IMR-90 (cell line): ENCODE measurements at places on chromosomes 2 and 18. TPM values are rescaled to one million over a fixed set of nuclear protein-coding genes. Genes with fewer than 3 reads are reported as not detected.

GRCh38 chr2:67974559-67975430, 88.0 kb downstream of the C1D start:
- no peak for DNase-seq
- H3K36me3 ChIP-seq, result no peaks in the 10 kb centered on the region
- H3K4me3 ChIP-seq, result no peak overlapping the region
- no peak overlapping the region for H3K27ac ChIP-seq
- H3K27me3 ChIP-seq, result peaks cover 26% of the 10 kb centered on the region

Gene YIPF4
- 3.6 and 15.8 TPM in 2 replicates for total RNA-seq

DNA sequence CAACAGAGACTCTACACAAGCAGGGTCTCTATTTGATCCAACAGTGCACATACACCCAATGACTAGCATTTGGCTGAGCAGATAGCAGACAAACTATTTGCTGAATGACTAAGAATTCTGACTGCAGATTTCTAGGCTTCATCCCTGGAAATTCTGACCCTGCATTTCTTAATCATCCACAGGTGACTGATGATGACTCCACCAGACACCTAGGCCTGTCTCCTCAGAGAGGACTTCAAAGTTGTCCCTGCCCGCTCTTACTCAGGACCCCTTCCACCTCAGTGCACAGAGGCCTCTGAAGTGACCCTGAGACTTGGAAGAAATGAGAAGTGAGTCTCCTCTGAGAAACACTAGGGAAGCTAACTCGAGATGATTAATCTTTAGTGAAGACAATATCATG, 51.3 kb downstream of the SEPTIN10 start:
- H3K4me1 ChIP-seq, result peaks cover 6% of the 10 kb centered on the region
- H3K27ac ChIP-seq, result no peak overlapping the region
- H3K36me3 ChIP-seq, result peaks cover 18% of the 10 kb centered on the region
- no peak overlapping the region for H3K4me3 ChIP-seq

DNA sequence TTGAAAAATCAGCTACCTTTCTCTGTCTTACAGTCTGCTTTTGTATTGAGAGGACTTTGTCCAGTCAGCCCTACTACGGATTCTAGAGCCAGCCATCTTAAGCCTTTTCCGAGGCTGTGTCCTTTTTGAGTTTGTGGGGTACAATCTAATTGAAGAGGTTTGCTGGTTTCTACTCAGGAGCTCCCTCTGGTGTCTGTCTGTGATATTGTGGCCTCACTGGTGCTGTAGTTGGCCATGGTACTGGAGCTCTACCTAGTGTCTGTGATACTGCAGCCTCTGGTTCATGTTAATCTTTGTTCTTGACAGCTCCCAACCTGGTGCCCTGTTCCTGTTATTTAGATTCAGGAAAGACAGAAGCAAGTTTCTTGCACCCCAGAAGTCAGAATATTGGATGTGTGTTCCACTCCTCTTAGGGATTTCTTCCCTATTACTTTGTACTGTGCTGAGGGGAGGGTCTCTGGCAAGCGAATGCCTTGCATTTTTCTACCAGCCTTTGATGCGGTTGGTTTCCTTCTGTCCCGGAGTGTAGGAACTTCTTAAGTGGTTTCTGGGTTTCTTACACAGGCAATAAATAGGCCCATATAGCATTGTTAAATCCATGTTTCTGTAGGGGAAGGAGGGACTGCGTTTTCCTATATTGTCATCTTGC, 78.5 kb downstream of the ACSL3 start:
- DNase-seq, result peak; percentile 68
- H3K36me3 ChIP-seq, result peaks cover 22% of the 10 kb centered on the region
- H3K27me3 ChIP-seq, result no peaks in the 10 kb centered on the region
- peaks cover 4% of the 10 kb centered on the region; the same call in 1 of the 2 replicates for H3K4me1 ChIP-seq

DNA sequence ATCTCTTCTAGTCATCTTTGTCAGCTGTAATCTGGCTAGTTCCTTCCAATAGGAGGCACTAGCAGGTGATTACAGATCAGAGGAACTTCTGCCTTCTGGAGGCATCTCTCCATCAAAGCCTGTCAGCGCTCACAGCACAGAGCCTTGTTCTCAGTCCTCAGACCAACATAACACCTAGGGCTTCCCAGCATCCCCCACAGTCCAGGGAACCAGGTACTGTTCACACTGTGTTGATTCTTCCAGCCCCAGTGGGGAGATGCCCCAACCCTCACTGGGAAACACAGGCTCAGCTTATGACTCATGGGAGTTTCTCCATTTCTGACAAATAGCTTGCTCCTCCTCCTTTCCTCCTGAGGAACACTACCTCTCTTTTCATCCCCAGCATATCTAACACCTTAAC, 601.7 kb downstream of the CBLN2 start:
- DNase-seq, result no peak
- no peak overlapping the region for H3K27ac ChIP-seq
- no peaks in the 10 kb centered on the region for H3K27me3 ChIP-seq
- no peaks in the 10 kb centered on the region for H3K36me3 ChIP-seq
- H3K4me3 ChIP-seq, result no peak overlapping the region
- no peaks in the 10 kb centered on the region for H3K4me1 ChIP-seq

Gene NCKAP1
- 160 and 188 TPM in 2 replicates for total RNA-seq

Gene RAPGEF4
- 3.2 and 3.6 TPM in 2 replicates for total RNA-seq

GRCh38 chr2:216012830-216013079, 596 bp downstream of the MREG start:
- peak overlapping the region; percentile 89 for H3K4me3 ChIP-seq
- H3K4me1 ChIP-seq, result peaks cover 2% of the 10 kb centered on the region; the same call in 1 of the 2 replicates
- no peak for DNase-seq
- H3K36me3 ChIP-seq, result no peaks in the 10 kb centered on the region

- no peaks in the 10 kb centered on the region for H3K36me3 ChIP-seq
- H3K27ac ChIP-seq, result peak overlapping the region; percentile 89
- peaks cover 48% of the 10 kb centered on the region for H3K4me1 ChIP-seq
- H3K4me3 ChIP-seq, result no peak overlapping the region
- DNase-seq, result no peak
- H3K27me3 ChIP-seq, result no peaks in the 10 kb centered on the region
Observed at GRCh38 chr2:20594048-20594750, 56.7 kb downstream of the HS1BP3 start.

DNA sequence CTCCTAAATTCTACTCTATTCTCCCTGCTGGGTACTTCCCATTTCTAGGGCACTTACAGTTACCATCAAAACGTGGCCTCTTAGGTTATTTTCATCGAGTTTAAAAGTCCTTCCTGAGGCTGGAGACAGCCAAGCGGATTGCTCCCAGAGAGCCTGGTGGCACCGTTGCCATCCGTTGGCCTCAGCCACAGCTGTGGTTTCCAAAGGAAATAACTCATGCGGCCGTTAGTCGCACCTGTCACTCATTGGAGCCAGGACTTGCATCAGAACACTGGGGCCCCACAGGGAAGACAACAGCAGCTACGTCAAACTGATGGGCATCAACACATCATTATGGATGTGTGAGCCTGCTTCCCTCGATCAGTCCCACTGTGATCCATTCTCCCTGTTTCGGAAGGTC, 453.4 kb downstream of the BCL11A start:
- H3K36me3 ChIP-seq, result no peaks in the 10 kb centered on the region
- DNase-seq, result no peak
- no peaks in the 10 kb centered on the region for H3K4me1 ChIP-seq

Gene VSNL1
- 0.28 and 0.36 TPM in 2 replicates for total RNA-seq

- no peak for DNase-seq
- H3K27me3 ChIP-seq, result no peaks in the 10 kb centered on the region
- peaks cover 54% of the 10 kb centered on the region for H3K36me3 ChIP-seq
- H3K27ac ChIP-seq, result no peak overlapping the region
- H3K4me3 ChIP-seq, result no peak overlapping the region
Observed at GRCh38 chr2:54653572-54654204, 69.8 kb upstream of the EML6 start.

DNA sequence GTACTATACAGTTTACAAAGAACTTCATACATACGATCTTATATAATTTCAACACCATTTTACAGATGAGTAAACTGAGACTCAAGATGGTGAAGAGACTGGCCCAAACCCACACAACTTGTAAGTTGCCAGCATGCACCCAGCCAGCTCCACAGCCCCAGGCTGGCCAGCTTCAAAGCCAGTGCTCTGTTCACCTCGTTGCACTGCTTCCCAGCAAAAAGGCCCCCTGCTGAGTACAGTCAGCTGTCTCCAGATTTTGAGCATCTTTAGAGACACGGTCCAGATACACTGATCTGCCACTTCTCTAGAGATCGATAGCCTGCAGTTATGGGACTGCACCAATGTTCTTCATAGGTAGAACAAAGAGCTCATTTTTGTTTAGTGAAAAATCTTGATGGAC, 257.2 kb upstream of the CHAC2 start:
- H3K36me3 ChIP-seq, result no peaks in the 10 kb centered on the region
- no peak overlapping the region for H3K27ac ChIP-seq
- no peak for DNase-seq
- H3K27me3 ChIP-seq, result no peaks in the 10 kb centered on the region
- no peak overlapping the region for H3K4me3 ChIP-seq

- no peak overlapping the region for H3K4me3 ChIP-seq
- no peak for DNase-seq
- no peaks in the 10 kb centered on the region for H3K27me3 ChIP-seq
Observed at GRCh38 chr18:23266717-23267446, 131.6 kb downstream of the CABLES1 start.

Gene DNAH7
- 0.28 and 0.36 TPM in 2 replicates for total RNA-seq

DNA sequence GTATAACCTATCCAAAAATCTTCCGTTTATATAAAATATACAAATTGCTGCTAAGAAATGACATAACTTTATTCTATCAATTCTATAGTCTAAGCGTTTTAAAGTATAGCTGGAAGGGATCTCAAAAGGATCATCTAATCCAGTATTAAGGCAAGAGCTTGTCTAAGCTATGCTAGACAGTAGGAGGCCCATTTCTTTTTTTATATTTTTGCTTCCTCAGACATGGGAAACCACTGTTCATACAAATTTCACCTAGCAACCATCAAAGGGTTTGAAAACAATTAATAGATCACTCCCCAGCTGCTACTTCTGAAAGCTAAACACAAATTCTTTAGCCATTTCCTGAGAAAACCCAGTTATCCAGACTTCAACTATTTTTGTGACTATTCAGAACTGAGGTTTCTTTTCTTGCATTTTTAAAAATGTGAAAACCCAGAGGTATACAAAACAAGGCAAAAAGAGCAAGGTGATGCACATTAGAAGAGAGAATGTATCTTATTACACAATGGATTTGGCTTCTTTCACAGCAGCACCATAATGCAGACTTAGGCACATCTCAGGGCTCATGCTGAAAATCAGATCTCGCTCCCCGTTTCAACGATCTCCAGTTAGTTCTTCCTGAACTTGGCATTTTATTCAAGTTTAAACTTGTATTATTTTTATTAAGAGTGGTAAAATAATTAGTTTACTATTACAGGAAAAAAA, 274.4 kb downstream of the LRP1B start:
- no peak overlapping the region for H3K27ac ChIP-seq
- no peak overlapping the region for H3K4me3 ChIP-seq
- H3K4me1 ChIP-seq, result no peaks in the 10 kb centered on the region
- no peaks in the 10 kb centered on the region for H3K27me3 ChIP-seq
- no peaks in the 10 kb centered on the region for H3K36me3 ChIP-seq
- DNase-seq, result no peak

Gene SCYGR2
- total RNA-seq, result not detected in 2 replicates

- peak; percentile 53 for DNase-seq
- no peaks in the 10 kb centered on the region for H3K27me3 ChIP-seq
- H3K4me3 ChIP-seq, result no peak overlapping the region
- H3K27ac ChIP-seq, result peak overlapping the region; percentile 58; the same call in 1 of the 2 replicates
Observed at GRCh38 chr2:46647766-46648742, 168.7 kb downstream of the TMEM247 start.

DNA sequence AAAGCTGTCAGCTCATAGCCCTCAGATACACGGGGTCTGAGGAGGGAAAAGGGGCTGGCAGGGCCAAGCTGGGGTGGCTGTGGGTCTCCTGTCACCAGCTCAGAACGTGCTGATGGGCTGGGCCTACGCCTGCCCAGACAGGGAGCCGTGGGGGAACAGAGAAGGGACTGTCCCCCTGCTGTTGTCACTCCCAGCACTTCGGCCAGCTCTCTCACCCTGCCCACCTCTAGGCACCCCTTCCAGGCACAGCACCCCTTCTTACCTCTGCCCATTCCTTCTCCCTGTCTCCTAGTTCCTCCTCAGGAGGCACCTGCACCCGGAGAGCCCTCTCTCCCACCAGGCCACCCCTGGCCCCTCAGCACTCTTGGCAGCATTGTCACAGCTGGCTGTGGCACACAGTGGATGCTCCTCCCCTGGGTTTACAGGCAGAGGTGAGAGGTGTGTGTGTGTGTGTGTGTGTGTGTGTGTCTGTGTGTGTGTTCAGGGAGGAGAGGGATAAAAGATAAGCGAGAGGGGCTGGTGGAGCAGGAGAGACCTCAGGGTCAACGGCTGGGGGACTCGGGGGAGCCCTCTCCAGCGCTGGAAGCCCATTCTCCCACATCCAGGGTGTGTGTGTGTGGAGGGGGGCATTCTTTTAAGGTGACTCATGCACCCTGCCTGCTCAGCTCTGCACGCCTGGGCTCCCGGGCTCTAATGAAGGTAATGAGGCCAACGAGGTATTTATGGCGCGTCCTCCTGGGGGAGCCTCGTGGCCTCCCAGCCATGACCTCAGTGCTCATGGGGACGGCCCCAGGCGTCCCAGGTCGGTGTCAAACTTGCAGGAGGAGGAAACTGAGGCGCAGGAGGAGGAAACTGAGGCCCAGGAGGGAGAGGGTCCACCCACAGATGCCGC, 66.1 kb upstream of the SMAD7 start:
- no peaks in the 10 kb centered on the region for H3K36me3 ChIP-seq
- H3K4me1 ChIP-seq, result peaks cover 12% of the 10 kb centered on the region
- peak; percentile 83 for DNase-seq
- peak overlapping the region; percentile 49 for H3K27ac ChIP-seq
- no peaks in the 10 kb centered on the region for H3K27me3 ChIP-seq
- H3K4me3 ChIP-seq, result no peak overlapping the region

Gene KRTCAP3
- not detected in 2 replicates for total RNA-seq

Gene C2orf78
- not detected in 2 replicates for total RNA-seq

Gene REG3A
- not detected in 2 replicates for total RNA-seq
